ENCODE measurements at places on chromosomes 7 and 10.

DNA sequence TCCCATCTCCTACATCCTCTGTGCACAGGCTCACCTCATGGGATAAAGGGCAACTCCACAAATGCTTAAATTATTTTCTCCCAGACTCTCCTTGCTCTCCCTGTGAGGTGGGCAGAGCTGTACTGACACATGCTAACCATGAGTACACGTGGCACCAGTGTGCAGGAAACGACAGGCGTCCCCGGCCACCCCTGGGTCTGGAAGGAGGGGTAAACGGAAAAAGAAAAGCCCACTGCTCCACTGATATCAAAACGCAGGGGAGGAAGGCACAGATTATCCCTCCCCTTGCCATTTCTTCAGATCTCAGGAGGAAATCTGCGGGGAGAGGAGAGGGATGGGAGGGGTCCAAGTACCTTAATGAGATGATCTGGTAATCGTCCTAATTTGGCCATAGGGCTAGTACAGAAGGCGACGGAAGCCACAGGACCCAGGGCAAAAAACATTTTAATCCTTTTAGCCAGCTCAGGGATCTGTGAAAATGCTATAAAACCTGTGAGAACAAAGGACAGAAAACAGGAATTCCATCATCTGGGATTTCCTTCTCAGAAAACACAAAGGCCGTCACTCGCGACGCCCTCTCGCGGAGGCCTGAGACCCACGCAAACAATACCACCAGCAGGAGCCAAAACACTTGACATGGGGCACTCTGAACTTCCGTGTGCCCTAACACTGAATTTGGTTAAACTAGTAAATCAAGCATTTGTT, 17.8 kb upstream of the CH25H start:
- DNase-seq: no peak

- no peak for DNase-seq
Measured at GRCh38 chr7:91293136-91293535, 28.9 kb downstream of the FZD1 start.

DNA sequence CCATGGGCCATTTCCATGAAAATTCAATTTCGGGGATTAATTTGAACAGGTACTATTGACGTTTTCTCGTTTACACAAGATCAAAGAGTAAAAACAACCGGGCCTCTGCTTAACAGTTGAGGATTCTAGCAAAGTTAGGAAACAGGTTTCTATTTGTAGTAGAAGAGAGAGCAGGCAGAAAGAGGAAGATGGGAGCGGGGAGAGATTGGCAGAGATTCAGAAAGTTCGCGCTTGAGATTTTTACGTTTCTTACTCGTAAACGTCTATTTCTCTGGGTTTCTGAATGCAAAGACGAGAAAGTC, 571 bp upstream of the VWC2 start:
- DNase-seq: no peak

GRCh38 chr10:22253580-22253882, 35.7 kb upstream of the EBLN1 start:
- DNase-seq: no peak

- DNase-seq: no peak
Measured at GRCh38 chr7:36045326-36045725, 107.7 kb upstream of the EEPD1 start.

- DNase-seq: no peak
Measured at GRCh38 chr10:69867699-69868558, 66.2 kb downstream of the COL13A1 start.

GRCh38 chr7:99209781-99210180, 1.9 kb upstream of the KPNA7 start:
- DNase-seq: no peak

DNA sequence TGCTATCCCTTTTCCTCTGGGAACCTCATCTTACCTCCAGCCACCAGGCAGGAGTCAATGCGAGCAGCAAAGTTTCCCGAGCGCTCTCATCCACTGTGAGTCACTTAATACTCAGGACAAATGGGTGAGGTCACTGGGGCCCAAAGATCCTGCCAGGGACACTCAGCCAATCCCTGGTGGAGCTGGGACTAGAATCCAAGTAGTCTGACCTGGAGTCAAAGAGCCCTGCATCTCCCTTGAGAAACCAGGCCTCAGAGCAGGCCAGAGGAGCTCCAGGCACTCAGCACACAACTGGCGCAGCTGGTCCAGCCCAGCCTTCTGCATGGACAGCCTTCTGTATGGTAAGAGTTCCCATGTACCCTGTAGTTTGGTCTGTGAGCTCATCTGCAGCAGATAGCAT, 142.3 kb downstream of the MAPK8 start:
- no peak for DNase-seq

- no peak for DNase-seq
Measured at GRCh38 chr7:47350425-47350824, 231.5 kb downstream of the TNS3 start.

DNA sequence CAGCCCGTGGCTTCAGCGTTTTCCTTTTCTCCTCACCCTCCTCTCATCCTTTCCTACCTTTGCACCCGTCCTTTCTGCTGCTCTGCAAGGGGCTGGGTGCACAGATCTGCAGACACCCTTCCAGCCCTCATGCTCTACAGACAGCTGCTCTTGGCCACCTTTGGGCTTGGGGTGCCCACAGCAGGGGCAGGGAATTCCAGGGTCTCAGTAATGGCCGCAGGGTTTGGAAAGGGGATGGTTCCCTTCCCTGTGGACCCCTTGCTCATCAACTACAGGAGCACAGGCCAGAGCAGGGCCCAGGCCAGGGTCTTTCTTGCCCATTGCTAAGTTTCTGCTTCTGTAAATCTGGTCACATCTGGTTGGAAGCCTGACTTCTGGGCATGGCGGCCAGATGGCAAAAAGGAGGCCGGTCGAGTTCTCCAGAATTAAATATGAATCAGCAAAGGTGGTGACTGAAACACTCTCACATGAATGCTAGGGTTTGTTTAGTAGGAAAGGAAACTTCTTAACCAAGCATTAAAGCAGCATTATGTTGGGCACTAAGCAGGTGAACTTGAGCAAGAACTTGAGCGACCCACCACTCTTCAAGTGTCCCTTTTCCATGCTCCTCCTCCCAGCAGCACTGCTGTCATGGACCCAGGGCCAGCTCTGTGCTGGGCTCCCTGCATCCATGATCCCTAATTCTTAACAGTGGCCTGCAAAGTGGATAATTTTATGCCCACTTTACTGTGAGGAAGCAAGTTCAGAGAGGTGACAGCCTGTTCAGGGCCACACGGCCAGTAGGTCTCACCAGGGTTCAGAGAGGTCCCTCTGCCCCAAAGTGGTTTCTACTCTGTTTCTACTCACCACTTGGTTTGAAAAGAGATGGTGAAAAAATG, 1.5 kb downstream of the ECHDC3 start:
- no peak for DNase-seq

GRCh38 chr10:72637398-72637857, 11.5 kb upstream of the MICU1 start:
- peak; percentile 31 for DNase-seq

DNA sequence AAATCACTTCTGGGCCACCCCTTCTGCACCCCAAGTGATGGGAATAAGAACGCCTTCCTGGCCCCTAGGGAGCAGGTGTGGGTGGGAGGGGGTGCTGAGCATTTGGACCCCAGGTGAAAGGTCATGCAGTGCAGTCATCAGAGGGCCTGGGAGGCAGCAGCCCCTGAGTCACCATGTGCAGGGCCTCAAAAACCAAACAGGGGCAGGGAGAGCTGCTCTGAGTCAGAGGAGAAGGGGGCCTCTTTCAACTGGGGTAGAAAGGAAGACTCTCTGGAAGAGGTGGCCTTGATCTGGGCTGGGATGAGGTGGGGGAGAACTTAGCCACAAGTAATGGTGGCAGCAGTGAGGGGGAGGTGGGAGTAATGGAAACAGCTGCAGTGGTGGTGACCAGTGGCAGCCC, 164.3 kb downstream of the BUB3 start:
- no peak for DNase-seq

DNA sequence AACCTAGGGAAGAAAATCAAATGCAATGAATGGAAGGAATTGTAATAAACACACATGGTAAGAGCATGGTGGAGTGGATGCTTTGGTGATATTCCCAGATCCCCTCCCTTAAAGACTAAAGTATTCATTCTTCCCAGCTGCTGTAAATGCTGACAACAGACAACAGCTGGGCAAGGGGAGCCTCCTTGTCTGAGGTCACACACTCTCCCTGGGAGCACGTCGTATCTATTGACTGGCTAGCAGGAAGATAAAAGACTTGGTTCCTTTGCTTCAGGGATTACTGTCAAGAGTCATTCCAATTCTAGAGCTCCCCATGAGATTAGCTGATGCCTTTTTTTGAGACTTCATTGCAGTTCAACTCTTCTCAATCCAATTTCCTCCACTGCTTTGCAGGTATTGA, 443.5 kb upstream of the ETV1 start:
- DNase-seq: no peak

- no peak for DNase-seq
Measured at GRCh38 chr10:79241990-79242619, 105.2 kb upstream of the PPIF start.

DNA sequence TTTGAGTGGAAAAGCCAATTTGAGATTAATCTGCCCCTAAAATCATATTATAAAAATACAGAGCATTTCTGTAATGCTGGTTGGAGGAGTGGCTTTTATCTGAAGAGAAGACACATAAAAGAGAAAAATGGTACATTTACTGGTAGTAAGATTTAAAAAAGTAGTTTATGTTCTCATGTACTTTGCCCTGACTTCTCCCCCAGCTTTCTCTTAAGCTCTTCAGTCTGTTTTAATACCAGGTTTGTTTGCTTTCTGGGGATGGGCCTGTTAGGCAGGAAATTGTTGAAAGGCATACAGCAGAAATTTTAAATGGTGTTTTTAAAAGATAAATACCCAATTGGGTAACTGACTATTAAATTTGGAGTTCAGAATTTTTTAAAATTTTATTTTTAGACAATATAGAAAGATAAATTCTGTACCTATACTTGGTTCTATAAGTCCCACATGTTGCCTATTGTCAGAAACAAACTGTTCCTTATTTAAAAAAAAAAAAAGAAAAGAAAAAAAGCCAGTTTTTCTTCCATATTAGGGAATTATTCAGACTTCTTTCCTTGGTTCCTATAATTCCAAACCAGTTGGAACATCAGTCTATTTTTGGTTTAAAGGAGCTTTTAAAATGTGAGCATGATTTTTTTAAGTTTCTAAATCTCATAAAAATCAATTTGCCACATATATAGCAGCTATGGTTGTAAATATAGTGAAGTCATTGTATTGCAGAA, 136.6 kb downstream of the ARID5B start:
- DNase-seq: no peak

DNA sequence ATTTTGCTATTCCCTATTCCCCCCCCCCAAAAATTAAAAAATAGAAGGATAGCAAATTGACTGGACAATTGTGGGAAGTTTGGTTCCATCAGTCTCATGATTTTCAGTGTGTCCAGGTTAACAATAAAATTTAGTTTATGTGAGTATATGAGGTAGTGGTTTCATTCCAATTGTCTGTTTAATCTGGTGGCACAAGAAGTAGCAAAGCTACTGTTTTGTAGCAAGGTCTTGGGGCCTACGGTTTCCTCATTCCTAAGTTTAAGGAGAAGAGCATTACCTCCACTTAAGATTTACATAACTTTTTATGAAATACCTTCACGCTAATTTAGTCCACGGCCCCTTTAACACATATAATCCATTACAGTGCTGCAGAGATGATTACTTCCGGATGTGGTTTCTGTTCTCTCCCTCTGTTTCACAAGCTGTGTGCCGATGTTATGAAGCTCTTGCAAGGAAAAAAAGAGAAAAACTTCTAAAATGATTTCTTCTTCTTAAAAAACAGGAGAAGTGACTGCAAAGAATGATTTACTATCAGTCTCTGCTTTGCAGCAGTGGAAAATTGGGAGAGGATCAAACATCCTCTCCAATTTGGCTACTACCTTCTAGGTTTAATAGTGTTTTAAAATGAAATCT, 32.7 kb upstream of the NPVF start:
- DNase-seq: peak; percentile 8

GRCh38 chr10:123580426-123580825, 85.7 kb upstream of the GPR26 start:
- no peak for DNase-seq

DNA sequence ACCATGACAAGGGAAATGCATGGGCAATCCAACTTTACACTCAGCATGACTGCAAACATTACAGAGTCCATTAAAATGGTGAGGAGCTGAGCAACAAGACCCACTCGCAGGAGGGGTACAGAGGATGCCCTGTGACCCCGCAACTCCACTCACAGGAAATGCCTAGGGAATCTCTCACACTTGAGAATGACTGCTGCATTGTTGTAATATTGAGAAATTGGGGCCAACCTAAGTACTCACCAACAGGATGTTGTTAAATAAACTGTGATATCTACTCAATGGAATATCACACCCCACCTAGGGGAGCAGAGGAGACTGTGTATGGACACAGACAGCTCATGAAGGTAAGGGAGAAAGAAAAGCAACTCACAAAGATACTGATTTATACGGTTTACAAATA, 53.4 kb upstream of the CAMK2B start:
- DNase-seq: no peak
